Stimulated activated memory B cell treated with anti-CD40 and anti-IgM and Interleukin-4, amounts not matched to agents 10 μg/mL and 1 μg/mL and 100 μg/mL, for 72 hours (primary cell): ENCODE measurements at places on chromosomes 7 and 10.

DNA sequence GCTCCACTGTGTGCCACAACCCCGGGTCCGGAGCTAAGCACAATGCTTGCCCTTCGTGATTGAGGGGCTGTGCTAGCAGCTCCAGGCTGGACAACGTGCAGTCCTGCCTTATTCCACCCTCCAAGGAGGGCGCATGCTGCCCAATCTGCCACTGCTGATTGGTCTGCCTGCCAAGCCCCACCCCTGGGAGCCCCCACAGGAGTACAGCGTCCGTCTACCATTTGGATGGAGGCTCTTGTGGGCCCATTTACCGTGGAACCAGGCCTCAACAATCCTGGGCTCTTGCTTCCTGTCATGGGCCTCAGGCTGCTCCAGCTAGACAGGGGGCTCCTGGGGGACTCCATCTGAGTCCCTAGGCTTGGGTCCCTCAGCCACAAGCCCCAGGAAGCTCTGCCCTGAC, 173.3 kb downstream of the SLIT1 start:
- no peak for ATAC-seq

DNA sequence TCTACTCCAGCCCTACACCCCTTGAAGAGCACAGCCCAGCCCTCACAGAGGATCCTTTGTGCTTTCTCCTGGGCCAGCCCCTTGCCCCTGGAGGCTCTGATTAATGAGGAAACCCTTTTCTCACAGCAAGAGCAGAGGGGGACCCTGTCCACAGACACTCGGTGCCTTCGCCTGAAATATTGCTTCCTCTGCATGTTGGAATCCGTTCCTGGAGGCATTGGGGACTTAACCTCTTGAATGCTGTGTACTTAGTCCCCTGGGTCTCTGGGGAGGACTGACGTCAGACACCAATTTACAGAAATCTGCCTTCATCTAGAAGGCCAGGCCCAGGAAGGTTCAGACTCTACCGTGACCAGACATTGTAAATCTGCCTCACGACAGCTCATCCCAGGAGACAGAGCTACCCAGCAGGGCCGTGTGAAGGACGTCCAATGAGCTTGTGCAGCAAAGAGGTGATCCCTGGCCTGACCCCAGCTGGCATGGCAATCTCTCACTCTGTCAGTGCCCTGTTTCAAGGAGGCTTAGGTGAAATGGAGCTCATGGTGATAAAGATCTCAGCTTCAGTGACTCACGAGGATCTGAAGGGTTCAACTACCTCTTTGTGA, 8.1 kb upstream of the TMEM72 start:
- ATAC-seq: no peak

- ATAC-seq: no peak
Measured at GRCh38 chr7:45112648-45113047, 1.2 kb upstream of the TBRG4 start.

- ATAC-seq: no peak
Measured at GRCh38 chr10:97543025-97543546, 29.5 kb upstream of the ANKRD2 start.

- no peak for ATAC-seq
Measured at GRCh38 chr10:35153716-35154115, 27.1 kb downstream of the CREM start.

DNA sequence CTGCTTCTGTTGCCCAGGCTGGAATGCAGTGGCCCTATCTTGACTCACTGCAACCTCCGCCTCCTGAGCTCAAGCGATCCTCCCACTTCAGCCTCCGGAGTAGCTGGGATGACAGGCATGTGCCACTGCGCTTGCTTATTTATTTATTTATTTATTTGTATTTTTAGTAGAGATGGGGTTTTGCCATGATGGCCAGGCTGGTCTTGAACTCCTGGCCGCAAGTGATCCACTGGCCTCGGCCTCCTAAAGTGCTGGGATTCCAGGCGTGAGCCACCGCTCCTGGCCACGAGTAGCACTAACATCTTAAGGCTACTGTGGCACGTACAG, 70.9 kb downstream of the CARD11 start:
- no peak for ATAC-seq

DNA sequence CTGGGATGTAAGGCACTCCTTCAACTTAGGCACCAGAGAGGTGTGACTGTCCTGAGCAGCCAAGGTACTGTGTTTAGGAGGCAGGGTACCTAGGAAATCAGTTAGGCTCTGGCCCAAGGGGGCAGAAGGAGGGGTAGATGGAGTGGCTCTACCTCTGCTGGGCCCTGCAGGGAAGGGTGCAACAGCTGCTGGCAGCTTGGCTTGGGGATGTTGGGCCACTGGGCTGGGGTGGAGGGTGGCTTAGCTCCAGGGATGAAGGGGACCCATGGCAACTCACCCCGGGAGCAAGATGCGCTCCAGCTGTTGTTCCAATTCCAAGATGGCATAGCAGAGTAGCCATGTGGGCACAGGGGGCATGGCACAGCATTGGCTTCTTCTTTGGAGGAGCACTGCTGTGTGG, 42.1 kb downstream of the NEURL1 start:
- ATAC-seq: no peak

GRCh38 chr10:124691421-124692099, 52.6 kb downstream of the FAM53B start:
- no peak for ATAC-seq

DNA sequence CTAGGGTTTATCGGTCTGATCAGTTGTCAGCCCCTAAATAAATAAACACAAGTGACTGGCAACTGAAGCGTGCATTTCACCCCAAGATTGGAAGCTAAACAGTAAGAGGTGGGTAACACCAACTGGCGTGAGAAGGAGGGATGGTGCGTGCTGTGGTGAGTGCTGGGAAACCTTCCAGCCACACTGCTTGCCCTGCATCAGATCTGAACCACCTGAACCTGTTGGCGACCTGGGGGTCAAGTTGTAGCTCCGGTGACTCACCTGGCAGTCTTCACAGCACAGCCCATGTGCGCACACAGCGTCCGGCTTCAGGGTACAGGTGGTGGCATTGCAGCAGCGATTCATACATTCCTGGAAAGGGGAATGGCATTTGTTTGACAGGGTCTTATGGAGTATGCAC, 170.1 kb downstream of the FANK1 start:
- no peak for ATAC-seq

- no peak for ATAC-seq
Measured at GRCh38 chr7:24665564-24666294, 91.5 kb downstream of the GSDME start.
